ENCODE measurements at places on chromosomes 3 and 15.

- DNase-seq, result no peak
Observed at GRCh38 chr3:58307639-58308215, 1.4 kb downstream of the HTD2 start.

- no peak for DNase-seq
Observed at GRCh38 chr3:22265403-22265802, 514.4 kb upstream of the ZNF385D start.

DNA sequence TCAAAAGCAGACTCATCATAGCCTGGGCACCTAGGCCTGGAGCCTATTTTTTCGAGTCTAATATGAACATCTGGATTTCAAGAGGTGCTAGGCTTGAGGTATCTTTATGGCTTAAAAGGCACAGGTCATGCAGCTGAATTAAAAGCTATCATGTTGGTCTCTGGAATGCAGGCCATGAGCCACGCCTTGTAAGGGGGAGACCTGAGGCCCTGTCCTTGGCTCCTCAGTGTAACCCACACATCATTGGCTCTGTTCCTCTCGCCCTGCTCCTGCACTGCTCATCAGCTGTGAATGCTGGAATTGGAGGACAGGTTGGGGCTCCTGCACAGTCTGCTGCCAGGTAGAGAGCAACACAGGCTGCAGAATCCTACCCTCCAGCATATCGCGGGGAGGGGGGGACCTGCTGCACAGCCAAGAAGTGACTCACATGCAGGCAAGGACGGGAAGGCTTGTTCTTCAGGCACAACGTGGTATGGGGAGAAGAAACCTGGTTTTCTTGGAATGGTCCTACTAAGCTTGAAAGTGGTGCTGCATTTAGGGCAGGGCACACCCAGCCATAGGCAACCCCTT, 146.0 kb downstream of the CHST2 start:
- no peak for DNase-seq

DNA sequence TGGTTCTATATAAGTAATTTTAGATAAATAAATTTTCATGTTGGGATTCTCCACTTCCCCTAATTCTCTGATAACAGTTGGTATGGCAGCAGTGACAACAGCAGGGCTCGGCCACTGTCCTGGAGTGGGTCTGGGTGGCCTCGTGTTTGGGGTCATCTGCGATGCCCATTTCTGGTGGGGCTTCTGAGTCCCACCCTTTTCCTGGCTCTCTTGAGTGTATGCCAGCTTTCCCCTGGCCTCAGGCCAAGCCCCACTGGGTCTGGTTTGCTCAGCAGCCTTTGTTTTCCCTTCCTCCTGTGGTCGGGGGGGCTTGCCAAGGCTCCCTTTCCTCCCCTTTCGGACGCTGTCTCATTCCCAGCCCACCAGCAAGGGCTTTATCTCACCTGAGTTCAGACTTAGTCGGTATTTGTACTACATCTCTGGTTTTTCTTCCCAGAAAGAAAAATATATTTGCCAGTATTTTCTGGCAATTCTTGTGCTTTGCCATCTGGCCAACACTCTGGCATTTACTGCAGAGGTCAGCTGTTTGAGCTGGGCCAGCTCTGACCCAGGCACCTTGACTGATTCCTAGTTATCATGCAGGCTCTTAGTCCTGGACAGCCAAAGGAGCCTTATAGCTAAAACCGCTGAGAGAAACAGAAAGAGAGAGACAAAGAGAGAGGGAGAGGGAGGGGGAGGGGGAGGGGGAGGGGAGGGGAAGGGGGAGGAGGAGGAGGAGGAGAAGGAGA, 35.2 kb downstream of the MYZAP start:
- DNase-seq, result no peak

DNA sequence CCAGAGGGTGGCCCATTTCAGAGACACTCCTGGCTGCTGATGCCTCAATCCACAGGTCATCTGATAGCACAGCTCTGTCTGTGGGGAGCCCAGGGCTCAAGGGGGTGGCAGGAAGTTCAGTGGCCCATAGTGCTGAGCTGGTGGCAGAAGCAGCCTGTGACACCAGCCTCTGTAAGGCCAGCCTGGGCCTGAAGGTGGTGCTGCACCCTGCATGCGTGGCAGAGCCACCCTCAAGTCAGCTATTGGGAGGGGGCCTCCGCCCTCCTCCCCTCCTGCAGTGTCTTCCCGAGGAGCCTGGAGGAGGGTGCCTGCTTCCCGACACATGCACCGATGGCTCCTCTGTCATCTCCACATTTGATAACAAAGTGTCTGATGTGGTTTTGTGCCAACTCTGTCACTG, 3.0 kb downstream of the PLA1A start:
- DNase-seq, result no peak

GRCh38 chr3:135513106-135514059, 452.1 kb upstream of the PPP2R3A start:
- DNase-seq, result no peak

DNA sequence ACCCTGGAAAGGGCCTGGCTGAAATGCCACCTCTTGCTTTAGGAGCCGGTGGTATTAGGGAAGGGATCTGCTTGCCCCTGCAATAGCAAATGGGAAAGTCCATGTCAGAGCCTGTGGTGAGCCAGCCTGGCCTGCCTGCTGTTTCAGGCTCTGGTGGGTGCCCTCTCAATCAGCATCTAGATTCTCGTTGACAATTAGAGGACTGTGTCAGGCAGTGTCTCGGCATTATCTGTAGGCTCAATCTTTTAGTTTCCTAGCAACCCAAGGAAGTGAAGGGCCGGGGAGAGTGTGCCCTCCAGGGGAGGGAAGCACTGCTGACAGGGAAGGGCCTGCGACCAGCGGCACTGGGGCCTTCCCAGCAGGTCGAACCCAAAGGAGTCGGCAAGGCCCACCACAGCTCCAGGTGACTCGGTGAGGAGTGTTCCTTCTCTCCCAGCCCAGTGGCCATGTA, 42.1 kb downstream of the TLE3 start:
- no peak for DNase-seq

GRCh38 chr15:99324700-99325099, 73.4 kb downstream of the LRRC28 start:
- no peak for DNase-seq

DNA sequence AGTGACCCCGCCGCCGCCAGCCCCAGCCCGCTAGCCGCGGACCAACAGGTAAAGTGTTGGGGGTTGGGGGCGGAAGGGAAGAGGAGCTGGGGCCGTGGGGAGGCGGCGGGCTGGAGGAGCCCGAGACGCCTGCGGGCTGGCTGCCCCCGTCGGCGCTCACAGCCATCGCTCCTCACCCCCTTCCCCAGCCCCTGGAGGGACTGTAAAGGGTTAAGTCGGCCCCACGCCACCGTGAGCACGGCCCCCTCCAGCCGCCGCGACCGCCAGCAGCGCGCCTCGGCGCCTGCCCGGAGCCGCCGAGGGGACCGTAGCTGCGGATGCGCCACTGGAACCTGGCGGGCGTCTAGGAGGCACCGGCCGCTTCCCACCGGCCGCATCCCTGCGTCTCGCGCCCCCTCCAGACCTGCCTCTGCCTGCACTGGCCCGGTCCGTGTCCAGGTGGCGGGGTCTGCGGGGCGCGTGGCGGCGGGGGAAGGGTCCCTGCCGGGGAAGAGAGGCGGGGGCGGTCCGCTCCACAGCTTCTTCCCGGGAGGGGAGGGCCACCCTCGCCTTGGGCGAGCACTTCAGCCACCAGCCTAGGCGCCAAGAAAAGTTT, 522 bp downstream of the MED12L start:
- no peak for DNase-seq
